ENCODE measurements at places on chromosomes 7 and 10.

- no peak for DNase-seq
These were observed 689.3 kb upstream of the FOXK1 start for GRCh38 chr7:3992841-3993240.

DNA sequence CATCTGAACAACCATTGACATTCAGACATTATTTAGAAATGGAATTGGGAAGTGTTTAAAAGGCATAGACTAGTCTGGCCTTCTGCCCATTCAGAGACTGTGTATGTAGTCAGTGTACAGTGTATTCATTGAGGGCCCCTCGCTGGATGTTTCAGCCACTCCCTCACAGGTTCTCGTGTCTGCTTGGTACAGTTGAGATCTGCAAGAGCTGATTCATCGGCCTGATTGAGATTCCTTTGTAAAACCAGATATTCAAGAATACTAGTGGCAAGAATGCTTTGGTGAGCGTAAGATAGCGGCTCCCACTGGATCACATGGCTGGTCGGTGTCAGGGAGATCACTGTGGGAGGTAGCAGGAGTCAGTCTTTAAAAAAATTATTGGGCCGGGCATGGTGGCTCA lies 119.5 kb downstream of the TCF7L2 start:
- DNase-seq: no peak

- peak; percentile 74 for DNase-seq
These were observed 8.5 kb downstream of the DDX56 start for GRCh38 chr7:44565097-44565794.

- DNase-seq: no peak
These were observed 40.9 kb downstream of the CDH23 start for GRCh38 chr10:71437537-71438092.

DNA sequence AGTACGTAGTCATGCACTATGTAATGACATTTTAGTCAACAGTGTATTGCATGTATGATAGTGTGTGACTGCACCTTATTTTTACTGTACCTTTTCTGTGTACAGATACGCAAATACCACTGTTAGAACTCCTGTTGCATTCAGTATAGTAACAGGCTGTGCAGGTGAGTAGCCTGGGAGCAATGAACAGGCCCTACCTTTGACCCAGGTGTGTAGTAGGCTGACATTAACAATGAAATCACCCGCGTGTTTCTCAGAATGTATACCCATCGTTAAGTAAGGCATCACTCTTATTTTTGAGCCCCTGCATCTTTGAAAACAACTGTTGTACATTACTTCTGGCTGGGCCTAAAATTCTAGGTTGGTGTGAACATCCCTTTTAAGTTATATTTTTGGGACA lies 41.6 kb downstream of the DAGLB start:
- no peak for DNase-seq

- no peak for DNase-seq
These were observed 392.1 kb upstream of the MTPN start for GRCh38 chr7:136369225-136369624.

GRCh38 chr10:93026072-93026471 lies 34.5 kb upstream of the CYP26C1 start:
- DNase-seq: peak; percentile 26

DNA sequence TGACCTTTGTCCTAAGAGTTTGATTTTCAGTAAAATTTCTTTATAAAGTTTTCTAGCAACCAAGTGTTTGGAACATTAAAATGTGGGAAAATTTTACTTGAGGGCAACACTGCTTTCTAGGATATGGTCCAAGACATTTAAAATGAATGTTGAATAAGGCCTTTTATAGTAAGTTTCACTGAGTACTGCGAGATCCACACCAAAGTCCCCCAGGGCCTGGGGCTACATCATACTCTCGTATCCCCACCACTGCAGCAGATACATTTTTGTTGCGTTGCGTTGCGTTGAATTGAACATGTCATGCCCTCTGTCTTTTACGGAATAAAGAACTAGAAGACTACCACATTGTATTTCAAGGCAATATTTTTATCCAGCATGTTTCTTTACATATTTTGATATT lies 44.5 kb downstream of the PRTFDC1 start:
- DNase-seq: no peak

GRCh38 chr10:21146436-21146789 lies 249.3 kb upstream of the NEBL start:
- DNase-seq: no peak

GRCh38 chr7:20330928-20331909 lies 519 bp downstream of the ITGB8 start:
- DNase-seq: peak; percentile 44

DNA sequence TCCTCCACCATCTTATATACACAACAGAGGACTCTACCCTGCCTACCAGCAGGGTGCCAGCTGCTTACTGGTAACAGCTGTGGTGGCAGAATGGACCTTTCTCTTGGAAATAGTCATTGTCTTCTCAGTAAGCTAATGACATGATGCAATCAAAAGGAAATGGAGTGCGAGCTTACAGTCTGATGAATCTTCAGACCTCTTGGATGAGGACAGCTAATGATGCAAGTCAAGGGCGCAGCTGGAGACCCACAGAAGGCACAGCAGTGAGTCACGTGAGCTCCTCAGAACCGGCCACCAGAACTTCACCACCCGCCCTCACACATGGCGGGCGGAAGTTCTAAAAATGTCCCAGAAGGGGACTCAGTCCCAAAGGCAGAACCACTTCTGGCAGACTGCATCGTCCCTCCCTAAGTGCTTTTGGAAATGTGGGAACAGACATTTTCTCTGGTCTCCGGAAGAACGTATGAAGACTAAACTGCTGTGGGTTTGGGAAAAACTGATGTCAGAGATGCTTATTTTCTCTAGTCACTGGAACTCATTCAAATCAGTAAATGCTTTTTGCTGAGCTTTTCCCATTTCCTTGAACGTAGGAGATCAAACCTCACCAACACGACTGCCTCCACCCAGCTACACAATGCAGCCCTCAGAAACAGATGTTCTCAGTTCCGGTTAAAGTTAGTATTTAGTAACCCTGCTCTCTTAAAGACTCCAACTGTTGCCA lies 96.4 kb downstream of the FAS start:
- DNase-seq: peak; percentile 16

Measured in erythroblast (primary cell).